ENCODE measurements at places on chromosomes 16 and 17.
A peak's percentile ranks its signal among the peaks of the same experiment; 100 is the strongest.

DNA sequence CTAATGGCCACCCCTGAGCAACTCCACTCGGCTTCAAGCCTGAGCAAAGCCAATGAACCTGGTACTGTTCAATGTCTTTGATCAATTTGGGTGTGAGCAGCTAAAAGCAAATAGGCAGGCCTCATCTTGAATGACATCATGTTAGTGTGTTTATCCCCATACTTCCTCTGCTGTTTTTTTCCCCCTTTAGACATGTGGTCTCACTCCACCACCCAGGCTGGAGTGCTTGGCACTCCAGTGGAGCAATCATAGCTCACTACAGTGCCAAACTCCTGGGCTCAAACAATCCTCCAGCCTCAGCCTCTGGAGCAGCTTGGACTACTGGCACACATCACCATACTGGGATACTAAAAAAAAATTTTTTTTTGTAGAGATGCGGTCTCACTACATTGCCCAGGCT lies 75.4 kb downstream of the ARHGAP17 start:
- no peak for DNase-seq

DNA sequence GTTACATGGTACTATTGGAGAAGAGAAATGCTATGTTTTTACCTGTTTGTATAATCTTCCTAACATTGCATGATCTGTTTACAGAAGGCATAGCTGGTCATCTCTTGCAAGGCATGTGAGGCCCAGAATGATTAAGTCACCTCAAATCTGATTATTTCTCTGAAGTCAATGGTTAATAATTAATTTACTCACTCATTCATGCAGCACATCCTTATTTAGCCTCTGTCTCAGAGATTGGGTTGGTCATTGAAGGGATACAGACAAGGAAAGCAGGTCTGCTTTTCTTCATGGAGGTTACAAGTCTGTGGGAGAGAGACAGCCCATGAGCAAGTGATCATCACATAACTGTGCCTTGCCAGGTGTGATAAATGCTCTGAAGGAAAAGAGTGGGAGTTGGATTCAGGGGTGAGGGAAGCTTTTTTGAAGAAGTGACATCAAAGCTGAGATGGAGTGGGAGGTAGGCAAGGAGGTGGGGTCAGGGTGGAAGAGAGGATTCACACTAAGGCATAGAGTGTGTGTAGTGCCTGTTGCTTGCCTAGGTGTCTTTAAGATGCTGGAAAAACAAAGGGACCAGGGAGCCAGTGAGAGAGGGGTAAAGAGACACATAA lies 16.3 kb upstream of the RBFOX1 start:
- DNase-seq, result no peak

DNA sequence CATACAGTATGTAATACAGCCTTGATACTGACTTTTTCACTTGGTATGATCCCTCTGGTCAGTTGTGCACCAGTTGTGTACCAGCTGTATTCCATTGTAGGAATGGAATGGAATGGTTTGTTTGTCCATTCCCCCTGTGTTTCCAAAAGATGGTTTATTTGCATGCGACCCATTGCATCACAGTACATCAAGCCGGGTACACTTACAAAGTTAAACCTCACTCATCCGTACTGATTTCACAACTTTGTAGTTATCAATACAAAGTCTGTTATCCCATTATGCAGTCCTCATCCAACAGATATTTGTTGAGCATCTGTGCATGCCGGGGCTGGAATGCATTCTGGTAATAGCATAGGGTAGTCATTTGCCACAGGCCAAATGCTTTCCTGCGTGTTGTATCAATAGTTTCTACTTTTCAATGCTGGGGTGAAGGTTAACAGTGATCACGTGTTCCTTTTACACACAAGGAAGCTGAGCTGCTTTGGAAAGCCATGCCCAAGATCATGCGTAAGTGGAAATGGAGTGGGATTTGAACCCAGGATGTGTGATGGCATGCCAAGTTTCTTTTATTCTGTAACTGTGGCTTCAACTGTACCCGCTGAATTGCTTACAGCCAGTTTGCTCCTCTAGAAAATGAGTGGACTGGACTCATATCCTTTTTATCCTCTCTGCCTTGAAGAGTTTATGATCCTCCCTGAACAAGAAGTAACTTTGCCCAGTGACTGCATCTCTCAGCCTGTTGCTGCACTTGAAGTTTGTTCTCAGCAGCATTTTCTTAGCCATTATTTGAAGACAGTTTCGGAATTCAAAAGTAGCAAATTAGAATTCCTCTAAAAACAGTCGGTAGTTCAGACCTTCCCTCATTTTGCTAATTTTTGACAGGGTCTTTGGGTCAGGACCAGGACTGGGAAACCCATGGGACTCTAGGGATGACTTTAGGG lies 228.5 kb downstream of the CCDC182 start:
- no peak for DNase-seq

- peak; percentile 31 for DNase-seq
Measured at GRCh38 chr16:49281843-49282642, 405 bp upstream of the CBLN1 start.

- no peak for DNase-seq
Measured at GRCh38 chr17:30573603-30574175, 96.5 kb downstream of the GOSR1 start.

GRCh38 chr16:52465711-52466267 lies 81.2 kb downstream of the TOX3 start:
- DNase-seq, result no peak

- DNase-seq, result no peak
Measured at GRCh38 chr16:49608779-49609178, 235.2 kb downstream of the C16orf78 start.

GRCh38 chr17:17892009-17892408 lies 55.2 kb upstream of the SREBF1 start:
- no peak for DNase-seq

GRCh38 chr17:9346296-9346926 lies 229.2 kb downstream of the STX8 start:
- no peak for DNase-seq

GRCh38 chr17:7972131-7972785 lies 30.2 kb upstream of the GUCY2D start:
- no peak for DNase-seq

All from stimulated activated CD8-positive, alpha-beta memory T cell treated with anti-CD3 and anti-CD28 coated beads, Interleukin-15, amount 100 ng/mL, for 24 hours (primary cell).